Fibroblast of skin of left biceps (primary cell): ENCODE measurements at places on chromosomes 12 and 14.

- DNase-seq = no peak
Measured at GRCh38 chr12:8077207-8077606, 4.9 kb upstream of the NECAP1 start.

GRCh38 chr12:63846238-63846967, 1.9 kb downstream of the SRGAP1 start:
- no peak for DNase-seq

- DNase-seq = peak; percentile 60
Measured at GRCh38 chr12:77947330-77947729, 116.6 kb downstream of the NAV3 start.

- no peak for DNase-seq
Measured at GRCh38 chr14:79328863-79329262, 882.4 kb downstream of the DIO2 start.

GRCh38 chr14:39233680-39234326, at the start of gene MIA2:
Gene MIA2, plus strand, starts transcription at chr14:39233915. Its CDS starts 200 bp downstream, at chr14:39234115.
- no peak for DNase-seq

DNA sequence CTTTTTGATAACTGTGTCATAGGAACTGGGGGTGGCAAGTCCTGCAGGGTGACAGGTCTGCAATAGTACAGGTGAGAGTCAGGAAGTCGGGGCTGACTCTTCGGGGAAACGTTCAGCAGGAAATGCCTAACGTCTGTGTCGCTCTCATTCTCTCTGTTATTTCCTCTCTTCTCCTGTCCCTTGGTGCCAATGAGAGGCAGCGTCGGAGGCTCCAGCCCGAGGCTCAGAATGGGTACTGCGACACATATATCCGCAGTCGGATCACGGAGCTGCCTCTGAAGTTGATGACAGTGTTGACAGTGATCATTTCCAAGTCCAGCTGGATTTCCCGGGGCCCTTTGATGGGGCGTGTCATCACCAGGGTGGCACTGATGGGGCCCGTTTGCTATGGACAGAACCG, 2.7 kb upstream of the TC2N start:
- DNase-seq = no peak

- peak; percentile 56 for DNase-seq
Measured at GRCh38 chr12:64452559-64453329, 824 bp downstream of the TBK1 start.

GRCh38 chr14:54805445-54806322, 96.9 kb downstream of the GCH1 start:
- peak; percentile 32 for DNase-seq

DNA sequence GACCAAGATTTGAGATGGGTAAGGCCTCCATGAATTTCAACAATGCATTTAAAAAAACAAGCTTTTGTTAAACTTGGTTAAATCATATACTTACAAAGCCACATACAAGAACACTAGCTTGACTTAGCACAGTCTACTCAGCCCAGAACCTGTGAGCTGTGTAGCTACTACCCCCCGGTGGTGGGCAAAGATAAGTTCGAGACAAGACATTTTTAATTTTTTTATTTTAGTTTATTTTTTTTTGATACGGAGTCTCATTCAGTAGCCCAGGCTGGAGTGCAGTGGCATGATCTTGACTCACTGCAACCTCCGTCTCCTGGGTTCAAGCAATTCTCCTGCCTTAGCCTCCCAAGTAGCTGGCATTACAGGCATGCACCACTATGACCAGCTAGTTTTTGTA, 3.7 kb upstream of the NECAP1 start:
- peak; percentile 30 for DNase-seq

DNA sequence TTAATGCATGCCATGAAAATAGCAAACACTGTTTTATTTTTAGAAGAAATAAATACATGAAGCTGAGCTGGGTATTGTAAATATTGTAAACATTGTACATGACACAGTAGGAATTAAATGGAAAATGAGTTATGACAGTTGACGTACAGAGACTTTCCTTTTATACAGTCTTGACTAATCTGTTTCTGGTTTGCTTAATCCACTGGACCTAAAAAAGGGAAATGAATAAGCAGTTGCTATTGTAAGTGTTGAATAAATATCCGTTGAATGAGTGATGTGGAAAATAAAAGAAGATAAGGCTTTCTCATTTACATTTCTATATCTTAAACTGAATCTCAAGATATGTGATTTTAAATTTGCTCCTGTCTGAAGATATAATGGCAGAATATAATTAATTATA, 15.0 kb downstream of the PMCH start:
- no peak for DNase-seq

DNA sequence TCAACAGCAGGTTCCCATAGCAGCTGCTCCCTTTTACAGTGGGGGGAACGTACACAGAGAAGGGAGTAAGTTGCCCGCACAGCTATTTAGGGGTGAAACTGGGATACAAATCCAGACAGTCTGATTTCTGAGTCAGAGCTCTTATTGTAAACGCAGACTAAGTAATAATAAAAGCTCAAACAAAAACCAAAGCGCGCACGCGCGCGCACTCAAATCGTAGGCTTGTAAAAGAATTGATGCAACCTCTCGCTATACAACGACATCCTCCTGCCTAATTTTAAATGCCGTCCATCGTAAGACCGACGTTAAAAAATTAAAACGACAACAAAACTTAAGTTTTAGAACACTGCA, 747 bp upstream of the DACT1 start:
- peak; percentile 75 for DNase-seq

DNA sequence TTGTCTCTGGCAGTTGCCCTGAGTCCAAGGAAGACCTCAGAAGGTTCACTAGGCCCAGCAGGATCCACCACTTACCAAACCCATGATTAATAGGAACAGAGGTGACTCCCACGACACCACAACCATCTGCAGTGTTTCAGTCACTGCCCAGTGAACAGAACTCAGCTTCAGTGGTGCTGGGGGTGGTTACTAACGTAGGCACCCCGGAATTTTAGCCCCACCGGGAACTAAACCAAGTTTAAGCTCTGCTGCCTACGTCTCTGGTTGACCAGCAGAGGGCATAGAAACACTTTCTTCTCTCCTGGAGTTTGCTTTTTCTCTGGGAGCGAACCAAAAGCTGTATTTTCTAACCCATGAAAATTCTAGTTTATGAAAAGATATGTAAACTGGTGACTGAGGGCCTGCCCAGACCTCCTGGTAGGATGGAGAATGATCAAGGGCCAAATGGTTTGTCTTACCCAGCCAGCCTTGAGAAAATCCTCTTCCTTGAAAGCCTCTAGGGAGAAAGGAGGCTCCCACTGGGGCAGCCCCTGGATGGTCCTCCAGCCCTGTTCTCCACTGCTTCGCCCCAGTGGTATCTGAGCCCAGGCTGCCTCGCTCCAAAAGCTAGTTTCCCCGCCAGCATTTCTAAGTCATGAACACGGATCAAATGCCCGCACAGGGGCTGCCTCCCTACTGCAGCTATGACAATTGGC, 379.8 kb downstream of the DPF3 start:
- DNase-seq = no peak

GRCh38 chr12:81221681-81222080, 143.8 kb downstream of the ACSS3 start:
- no peak for DNase-seq

DNA sequence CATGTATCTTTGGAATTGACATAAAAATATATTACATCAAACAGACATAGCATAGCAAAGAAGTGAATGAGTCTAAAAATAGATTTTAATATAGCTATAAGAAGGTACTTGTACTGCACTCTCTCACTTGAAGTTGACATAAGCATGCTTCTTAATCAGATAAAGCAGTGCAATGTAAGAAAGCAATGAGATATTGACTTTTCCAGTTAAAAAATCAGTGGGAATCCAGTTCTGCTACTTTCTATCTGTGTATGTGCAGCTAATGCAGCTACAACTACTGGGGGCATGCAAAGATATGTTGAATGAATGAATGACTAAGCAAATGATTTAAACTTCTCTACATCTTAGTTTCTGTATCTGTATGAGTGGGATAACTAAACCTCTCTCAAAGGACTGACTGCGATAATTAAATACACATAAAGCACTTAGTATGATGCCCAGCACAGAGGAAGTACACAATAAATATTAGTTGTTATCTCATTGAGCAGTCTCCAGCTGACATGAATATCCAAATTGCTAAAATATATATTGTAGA, 10.3 kb downstream of the WASHC3 start:
- DNase-seq = no peak

- no peak for DNase-seq
Measured at GRCh38 chr14:76236172-76237130, 84.7 kb downstream of the GPATCH2L start.

GRCh38 chr14:38950676-38951075, 152.4 kb downstream of the SEC23A start:
- DNase-seq = no peak

DNA sequence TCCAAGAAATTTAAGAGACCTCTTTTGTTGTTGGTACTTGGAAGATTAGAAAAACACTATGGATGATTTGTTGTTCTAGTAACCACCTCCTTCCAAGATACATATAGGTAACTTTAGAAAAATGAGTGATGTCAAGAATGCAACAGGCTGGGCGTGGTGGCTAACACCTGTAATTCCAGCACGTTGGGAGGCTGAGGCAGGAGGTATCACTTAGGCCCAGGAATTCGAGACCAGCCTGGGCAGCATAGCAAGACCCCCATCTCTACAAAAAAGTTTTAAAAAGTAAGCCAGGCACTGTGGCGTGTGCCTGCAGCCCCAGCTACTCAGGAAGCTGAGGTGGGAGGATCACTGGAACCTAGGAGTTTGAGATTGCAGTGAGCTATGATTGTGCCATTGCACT, 97.8 kb downstream of the PCNX1 start:
- no peak for DNase-seq

GRCh38 chr12:124901003-124901402, 13.4 kb downstream of the UBC start:
- DNase-seq = no peak

- no peak for DNase-seq
Measured at GRCh38 chr12:107560899-107561285, 124.7 kb upstream of the PWP1 start.

DNA sequence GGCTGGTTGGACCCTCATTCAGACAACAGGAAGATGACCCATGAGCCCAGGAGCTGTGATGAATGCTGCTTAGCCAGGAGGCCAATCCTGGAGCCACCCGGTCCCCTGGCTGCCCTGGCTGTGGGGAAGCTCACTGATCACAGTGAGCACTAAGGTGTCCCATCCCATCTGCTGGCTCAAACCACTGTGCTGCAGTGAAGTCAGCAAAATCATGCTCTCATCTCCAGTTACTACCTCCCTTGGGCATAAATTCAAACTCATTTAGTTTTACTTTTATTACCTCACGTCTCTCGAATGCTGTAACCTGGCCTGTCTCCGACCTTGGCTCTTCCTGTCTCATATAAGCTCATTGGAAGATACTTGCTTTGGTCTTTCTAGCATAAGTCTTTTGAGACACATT, 112.4 kb downstream of the APAF1 start:
- no peak for DNase-seq

GRCh38 chr14:63928744-63929174, 76.0 kb downstream of the SYNE2 start:
- DNase-seq = no peak

- no peak for DNase-seq
Measured at GRCh38 chr12:125125271-125125670, 60.0 kb downstream of the AACS start.

GRCh38 chr14:36020120-36021029, 156.1 kb downstream of the PTCSC3 start:
- DNase-seq = no peak
